Posterior cingulate gyrus (tissue), 11 donors: ENCODE measurements at places on chromosomes 12 and 14.

DNA sequence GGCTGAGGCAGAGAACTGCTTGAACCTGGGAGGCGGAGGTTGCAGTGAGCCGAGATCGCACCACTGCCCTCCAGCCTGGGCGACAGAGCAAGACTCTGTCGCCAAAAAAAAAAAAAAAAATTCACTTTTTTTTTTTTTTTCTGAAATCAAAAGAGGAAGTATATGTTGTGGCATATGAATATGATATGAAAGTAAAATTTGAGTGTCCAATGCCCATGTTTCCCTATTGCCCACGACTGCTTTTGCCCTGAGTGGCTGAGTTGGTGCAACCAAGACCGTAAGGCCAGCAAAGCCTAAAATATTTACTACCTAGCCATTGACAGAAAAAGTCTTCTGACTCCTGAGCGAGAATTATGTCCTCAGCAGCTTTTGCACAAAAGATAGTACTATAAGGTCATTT is 101.7 kb upstream of the PARP11 start:
- no peak for DNase-seq

DNA sequence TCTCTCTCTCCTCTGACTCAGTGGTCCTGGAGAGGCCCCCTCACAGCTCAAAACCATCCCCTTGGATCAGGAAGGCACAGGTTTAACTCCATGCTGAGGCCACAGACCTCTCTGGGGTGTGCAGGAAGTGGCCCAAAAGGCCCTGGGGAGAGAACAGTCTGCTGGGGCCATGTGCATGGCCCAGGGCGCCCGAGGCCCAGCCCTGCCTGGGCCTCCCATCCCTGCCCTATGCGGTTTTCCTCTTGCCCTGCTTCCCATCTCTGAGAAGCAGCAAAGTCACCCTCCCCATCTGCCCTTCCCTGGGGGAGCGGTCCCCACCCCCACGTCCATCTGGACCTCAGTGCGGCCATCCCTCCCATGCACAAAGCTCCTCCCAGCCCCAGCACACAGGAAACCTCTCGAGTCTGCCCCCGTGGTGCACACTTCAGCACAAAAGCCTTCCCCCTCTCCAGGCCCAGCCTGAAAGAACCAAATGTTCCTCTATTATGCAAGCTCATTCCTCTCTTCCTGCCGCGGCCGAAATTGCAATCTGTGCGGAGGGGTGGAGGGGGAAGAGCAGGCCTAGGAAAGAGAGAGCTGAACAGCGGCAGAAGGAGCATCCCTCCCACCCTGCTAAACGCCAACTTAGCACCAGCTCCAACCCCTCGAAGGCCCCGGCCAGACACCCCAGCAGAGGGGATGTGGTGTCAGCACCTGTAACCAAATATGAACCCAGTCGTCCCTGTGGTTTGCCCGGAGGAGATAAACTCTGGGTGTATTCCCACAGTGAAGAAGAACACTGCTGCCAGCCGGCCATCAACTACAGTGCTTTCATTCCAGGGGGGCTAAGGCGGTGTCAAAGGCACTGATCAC is 108.5 kb downstream of the SCARB1 start:
- peak; percentile 92 for DNase-seq

- DNase-seq = no peak
Observed at GRCh38 chr12:29781705-29782266, 2.0 kb downstream of the TMTC1 start.

DNA sequence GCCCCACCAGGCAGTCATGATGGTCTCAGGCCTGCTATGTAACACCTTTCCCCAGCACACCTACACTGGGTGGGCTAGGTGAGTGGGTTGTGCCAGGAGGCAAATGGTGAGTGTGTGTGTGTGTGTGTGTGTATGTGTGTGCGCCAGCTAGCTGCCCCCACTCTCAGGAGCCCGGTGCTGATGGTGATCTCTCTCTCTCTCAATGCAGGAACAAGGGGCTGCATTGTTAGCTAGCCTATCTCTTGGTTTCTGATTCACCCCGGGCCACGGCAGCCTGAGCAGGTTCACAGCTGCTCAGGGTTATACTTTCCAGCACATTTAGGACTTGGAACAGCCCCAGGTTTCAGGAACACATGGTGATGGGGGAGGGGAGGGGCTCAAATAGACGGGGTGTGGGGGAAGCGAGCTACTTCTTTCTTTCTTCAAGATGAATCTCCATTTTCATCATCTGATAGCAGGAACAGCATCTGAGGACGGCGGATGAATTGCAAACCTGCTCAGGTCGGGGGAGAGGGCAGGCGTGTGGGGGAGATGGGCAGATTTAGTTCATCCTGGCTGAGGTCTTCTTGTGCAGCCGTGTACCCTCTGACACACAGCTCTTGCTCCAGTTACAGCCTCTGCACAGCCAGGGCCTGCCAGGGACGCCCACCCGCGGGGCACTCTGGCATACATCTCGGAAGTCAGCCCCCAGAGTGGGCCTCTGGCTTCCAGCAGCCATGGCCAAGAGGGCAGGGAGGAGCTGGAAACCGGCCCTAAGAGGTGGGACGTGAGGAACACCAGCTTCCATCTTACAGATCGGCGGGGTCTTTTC is 137.6 kb downstream of the ZFP36L1 start:
- peak; percentile 34 for DNase-seq

GRCh38 chr12:13472690-13473089 is 276.2 kb downstream of the EMP1 start:
- DNase-seq = no peak

DNA sequence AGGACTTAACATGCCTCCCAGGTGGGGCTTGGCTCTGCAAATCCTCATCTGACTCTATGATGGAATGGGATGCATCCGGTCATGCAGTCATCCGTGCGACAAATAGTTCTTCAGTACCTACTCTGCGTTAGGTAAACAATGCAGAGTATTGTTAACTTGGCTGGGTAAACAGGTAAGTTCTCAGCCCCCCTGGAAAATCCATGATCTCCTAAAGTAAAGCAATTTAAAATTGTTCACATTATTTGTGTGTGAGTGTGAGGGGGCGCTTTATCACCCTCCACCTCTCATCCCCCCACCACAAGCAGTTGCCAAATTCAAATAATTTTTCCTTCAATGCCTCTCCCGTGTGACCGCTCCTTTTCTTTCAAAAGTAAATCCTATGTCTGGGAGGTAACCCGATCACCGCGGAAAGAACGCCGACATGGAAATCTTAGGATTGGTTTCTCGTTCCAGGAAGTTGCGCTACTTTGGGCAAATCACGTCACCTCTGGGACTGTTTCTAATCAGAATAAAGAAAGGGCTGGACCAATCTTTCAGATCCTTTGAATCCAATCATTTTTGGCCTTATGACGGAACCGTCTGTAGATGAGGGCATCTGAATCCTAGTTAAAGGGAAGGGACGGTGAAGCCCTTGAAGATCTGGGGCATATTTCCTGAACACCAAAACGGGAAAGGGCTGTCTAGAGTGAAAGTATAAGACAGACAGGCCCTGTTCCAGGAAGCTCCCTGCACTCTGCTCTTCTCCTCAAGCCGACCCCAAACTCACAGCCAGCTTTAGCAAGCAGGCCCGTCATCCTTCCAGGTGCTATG is 44.0 kb upstream of the SINHCAF start:
- no peak for DNase-seq

DNA sequence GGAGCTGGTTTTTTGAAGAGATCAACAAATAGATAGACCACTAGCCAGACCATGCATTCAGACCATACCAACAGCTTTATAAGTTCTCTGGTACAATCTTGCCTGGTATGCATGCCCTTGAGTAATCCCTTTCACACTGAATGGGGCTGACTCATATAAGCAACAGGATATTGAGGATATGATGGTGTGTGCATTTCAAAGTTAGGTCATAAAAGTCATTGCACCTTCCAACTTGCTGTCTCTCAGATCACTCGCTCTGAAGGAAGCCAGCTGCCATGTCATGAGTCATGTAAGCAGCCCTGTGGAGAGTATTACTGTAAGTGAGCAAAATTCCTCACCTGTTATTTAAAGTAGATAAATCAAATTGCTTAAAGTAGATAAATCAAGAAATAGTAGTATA is 45.0 kb upstream of the OR6J1 start:
- DNase-seq = no peak

GRCh38 chr14:67798731-67799130 is 17.7 kb downstream of the ZFYVE26 start:
- DNase-seq = no peak

- DNase-seq = no peak
Observed at GRCh38 chr12:10701131-10701681, 21.9 kb downstream of the YBX3 start.
